Mucosa of gallbladder (tissue), 1 donor: ENCODE measurements at places on chromosomes 6 and 20. TPM values are rescaled to one million over a fixed set of nuclear protein-coding genes. Genes with fewer than 3 reads are reported as not detected.

DNA sequence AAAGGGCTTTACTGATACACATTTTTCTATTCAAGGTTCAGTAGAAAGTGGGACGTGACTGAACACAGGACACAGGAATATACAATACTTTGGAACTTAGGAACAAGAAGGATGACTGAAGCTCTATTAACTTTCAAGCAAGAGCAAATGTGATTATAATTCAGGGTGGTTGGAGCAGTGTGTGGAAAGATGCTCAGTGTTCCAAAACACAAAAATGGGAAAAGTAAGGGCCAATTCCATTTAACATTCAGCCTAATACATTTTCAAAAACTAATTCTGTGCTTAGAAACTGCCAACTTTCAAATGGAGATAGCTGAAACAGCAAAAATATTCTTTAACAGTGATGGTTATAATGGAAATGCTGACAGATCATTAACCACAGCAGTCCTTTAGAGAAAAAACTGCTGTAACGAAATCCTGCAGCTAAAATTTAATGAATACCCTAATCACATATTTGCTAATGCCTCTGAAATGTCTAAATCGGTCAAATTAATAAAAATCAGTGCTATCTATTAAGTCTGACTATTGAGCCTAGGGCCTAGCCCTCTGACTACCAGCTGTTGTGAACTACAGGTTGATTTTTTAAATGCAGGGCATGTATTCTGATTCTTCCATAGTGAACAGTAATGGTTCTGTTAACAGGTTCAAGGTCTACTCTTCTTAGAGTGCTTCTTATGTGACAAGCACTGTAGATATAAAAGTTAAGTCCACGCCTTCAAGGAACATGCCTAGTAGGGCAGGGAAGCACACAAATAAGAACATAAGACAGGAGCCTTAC, 45.9 kb downstream of the RARS2 start:
- no peak for DNase-seq

RNF217 gene
- 32.1 TPM for total RNA-seq

DNA sequence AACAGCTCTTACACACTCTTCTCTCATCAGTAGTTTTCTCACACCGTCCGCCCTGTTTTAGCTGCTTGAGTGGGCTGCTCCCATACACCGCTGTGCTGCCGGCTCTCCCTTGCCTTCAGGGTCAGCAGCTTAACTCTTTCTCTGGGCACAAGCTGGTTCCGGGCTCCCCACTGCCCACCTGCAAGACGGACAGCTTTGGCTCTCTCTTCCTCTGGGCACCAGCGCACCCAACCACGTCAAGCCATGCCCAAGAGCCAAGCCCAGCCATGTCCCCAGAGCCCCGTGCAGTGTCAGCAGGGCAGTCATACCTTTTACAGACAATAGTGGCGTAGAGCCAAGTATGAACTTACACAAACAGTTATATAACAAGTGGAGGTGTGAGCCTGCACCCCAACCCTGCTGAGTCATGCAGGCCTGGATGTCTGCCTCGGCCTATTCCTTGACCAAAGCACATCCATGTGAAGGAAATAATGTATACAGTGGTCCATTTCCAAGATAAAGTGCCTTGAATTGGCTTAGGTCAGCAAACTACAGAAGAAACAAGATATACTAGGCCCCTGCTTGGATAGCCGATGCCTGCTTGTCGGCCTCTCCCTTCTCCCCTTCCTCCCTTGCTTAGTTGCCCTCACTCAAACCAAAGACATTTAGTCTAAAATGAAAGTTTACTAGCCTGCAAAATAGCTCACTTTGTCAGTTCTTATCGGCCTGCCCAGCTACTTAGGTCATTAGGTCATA, 89.3 kb downstream of the JPH2 start:
- peak; percentile 50 for DNase-seq

GTSF1L gene
- total RNA-seq: not detected

GRCh38 chr6:111581957-111582356, 23.7 kb downstream of the TRAF3IP2 start:
- DNase-seq: no peak

- peak; percentile 36 for DNase-seq
These were observed 8.8 kb downstream of the NR2E1 start for GRCh38 chr6:108174371-108175175.

DNA sequence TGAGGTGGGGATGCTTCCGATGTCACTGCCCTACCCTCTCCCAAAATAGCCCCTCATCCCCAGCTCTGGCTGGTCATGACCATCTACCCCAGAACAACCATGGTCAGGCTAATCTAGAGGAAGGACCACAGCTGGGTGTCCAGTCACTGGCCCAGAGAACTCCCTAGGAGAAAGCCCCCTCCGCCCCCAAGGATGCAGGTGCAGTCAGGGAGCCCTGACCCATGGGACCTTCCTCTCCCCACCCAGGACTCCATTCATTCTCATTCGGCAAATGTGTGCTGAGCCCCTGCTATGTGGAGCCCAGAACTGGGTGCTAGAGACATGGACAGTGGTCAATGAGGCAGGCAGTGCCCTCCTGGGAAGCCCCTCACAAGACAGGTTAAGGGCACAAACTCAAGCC, 60.5 kb downstream of the JPH2 start:
- DNase-seq: no peak

- DNase-seq: no peak
These were observed 10.5 kb upstream of the SCUBE3 start for GRCh38 chr6:35203152-35203670.

DNA sequence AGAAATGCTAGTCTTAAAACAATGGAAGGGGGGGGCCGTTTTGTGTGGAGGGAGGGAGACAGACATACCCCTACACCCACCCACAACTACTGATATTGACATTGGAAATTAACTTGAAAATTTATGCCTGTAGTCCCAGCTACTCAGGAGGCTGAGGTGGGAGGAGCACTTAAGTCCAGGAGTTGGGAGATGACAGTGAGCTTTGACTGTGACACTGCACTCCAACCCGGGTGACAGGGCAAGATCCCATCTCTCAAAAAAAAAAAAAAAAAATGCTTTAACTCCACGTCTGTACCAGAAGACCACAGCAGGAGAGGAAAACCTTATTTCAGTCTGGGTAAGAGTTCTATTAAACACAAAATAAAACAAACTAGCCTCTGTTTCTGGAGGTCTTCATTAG, 2.2 kb downstream of the TBC1D20 start:
- no peak for DNase-seq

DNA sequence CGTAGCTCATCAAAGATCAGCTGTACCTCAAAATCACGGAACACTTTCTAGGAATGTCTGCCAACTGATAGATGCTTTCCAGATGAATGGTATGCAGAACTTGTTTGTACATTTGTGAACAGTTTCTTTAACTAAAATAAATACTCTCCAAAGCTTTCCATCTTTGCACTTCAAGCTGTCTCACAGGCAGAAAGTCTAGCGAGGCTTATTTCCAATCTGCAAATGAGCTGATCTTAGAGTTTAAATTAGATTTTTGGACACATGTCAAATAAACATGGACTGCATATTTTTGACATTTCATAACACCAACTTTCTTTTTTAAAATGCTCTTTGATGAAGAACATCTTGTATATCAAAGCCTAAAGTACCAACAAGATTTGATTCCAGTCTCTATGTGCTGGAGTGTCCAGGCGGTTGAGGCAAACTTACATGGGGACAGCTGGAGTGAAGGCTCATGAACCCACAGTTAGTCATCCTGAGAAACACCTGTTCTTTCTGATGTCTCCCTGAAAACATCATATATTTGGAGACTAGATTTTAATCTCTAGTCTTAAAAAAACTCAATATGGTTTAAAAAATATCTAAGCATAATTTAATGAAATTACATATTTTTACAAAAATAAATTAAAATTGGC, 268.6 kb upstream of the AGPAT4 start:
- no peak for DNase-seq

KCNQ5 gene
- total RNA-seq: 2.3 TPM

GRCh38 chr6:142030115-142030619, 102.6 kb upstream of the GJE1 start:
- no peak for DNase-seq

- DNase-seq: peak; percentile 46
These were observed 140.8 kb upstream of the PTPN1 start for GRCh38 chr20:50369225-50370035.

EYA4 gene
- 0.17 TPM for total RNA-seq

CCN5 gene
- 1.6 TPM for total RNA-seq

MAFB gene
- 22.5 TPM for total RNA-seq

GRCh38 chr6:8131265-8131897, 29.0 kb upstream of the EEF1E1 start:
- DNase-seq: peak; percentile 51

- no peak for DNase-seq
These were observed 545.6 kb downstream of the QKI start for GRCh38 chr6:163960128-163960527.

RRAGD gene
- total RNA-seq: 19.8 TPM

- DNase-seq: peak; percentile 20
These were observed 205.9 kb downstream of the ZMYND8 start for GRCh38 chr20:47150403-47151152.

ARHGAP18 gene
- total RNA-seq: 17.2 TPM

GID8 gene
- 32.9 TPM for total RNA-seq
